ENCODE measurements at places on chromosomes 1 and 21. TPM values are rescaled to one million over a fixed set of nuclear protein-coding genes. Genes with fewer than 3 reads are reported as not detected.

GRCh38 chr1:237910834-237911233 is 20.1 kb upstream of the ZP4 start:
- DNase-seq, result no peak

GRCh38 chr1:175540896-175541645 is 202.3 kb downstream of the TNR start:
- DNase-seq, result no peak

DNA sequence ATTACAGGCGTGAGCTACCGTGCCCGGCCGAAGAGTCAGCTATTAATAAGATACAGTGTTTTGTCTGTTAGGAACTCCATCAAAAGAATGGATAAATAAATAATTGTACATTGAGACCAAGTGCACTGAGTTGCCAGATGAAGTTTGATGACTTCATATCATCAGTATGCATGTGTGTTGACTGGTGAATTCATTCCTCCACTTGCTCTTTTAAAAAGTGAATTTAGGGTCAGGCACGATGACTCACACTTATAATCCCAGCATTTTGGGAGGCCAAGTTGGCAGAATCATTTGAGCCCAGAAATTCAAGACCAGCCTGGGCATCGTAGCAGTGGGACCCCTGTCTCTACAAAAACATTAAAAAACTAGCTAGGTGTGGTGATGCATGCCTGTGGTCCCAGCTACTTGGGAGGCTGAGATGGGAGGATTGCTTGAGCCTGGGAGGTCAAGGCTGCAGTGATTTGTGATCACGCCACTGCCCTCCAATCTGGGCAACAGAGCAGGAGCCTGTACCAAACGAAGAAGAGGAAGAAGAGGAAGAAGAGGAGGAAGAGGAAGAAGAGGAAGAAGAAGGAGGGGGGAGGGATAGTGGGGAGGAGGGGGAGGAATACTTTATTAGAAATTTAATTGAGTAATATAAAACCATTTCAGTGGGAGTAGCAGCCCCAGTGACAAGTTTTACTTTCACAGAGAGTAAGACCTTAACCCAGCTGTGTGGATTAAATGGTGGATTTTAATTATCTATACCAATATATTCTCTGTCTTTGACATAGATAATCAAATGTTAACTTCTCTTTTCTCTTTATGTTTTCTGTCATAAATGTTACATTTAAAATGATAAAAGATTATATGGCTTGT is 74.9 kb downstream of the CCDC18 start:
- DNase-seq, result peak; percentile 20

DNA sequence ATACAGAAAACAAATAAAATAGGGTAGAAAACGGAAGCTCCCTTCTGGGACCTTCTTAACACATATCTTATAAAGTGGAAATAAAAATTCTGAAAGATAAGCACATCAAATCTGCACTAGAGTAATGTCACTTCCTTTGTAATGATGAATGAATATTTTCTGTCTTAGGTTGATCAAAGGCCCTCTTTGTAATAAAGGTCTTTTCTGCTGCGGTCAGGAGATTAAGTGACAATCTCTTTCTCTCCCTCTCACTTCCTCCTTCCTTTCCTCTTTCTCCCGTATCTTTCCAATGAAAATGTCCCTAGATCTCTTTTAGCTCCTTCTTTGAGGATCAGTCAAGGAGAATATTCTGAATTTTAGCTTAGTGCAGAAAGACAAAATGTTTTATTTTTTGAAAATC is 33.8 kb downstream of the TMCO1 start:
- DNase-seq, result no peak

DNA sequence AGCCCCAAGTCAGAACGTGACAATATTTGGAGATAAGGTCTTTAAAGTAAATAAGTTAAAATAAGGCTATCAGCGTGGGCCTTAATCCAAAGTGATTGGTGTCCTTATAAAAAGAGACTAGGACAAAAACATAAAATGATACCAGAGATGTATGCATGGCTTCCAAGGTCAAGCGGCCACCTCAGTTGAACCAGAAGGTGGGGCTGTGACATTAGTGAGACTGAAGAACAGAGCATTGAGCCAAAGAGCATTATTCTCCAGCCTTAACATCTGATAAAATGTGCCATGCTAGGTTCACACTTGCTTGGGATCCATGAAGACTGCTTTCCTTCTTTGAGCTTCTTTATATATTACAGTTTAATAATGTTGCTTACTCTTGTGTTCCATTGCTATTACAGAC is 554.6 kb downstream of the PLA2G4A start:
- DNase-seq, result no peak

DNA sequence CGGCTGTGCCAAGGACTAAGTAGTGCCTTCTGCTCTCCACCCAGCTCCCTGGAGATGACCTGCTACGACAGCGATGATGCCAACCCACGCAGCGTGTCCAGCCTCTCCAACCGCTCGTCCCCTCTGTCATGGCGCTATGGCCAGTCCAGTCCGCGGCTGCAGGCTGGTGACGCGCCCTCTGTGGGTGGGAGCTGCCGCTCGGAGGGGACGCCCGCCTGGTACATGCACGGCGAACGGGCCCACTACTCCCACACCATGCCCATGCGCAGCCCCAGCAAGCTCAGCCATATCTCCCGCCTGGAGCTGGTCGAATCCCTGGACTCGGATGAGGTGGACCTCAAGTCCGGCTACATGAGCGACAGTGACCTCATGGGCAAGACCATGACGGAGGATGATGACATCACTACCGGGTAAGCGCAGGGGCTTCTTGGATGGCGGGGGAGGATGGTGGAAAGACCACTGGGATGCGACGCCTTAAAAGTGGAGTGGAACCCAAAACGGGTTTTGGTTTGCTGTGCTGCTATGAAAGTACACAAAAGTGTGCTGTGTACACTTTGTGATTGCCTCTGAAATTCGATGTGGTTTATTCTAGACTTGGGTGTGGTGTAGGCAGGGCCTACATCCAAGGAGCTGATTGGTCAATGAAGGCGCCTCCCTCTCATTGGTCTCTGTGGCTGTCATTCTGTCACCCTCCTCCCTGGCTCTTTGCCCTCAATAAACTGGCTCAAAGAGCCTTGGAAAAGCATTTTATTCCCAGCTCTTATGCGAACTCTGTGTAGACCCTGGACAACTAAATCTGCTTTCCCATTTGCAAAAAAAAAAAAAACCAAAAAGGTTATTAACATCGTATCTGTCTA is 110.4 kb upstream of the IPO9 start:
- no peak for DNase-seq

DNA sequence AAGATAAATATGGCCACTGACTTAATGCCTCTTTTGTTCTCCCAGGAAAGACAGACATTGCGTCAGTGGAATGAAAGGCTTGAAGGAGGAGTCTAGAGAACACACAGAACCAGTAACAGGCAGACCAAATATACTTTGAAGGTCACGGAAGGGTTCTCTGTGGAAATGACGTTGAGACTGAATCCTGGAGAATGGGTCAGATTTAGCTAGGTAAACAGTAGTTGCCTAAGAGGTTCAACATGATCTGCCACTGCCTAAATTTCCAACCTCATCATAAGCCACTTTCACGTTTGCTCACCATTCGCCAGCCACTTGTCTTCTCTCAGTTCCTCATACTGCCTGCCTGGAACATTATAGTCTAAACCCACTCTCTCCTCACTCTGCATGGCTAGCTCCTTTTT is 20.5 kb downstream of the PLA2G4A start:
- no peak for DNase-seq

GRCh38 chr1:82786883-82787282 is 986.1 kb downstream of the ADGRL2 start:
- no peak for DNase-seq

GRCh38 chr1:212512816-212513559 is 80.3 kb downstream of the NENF start:
- peak; percentile 26 for DNase-seq

- DNase-seq, result no peak
Measured at GRCh38 chr1:73711089-73711488, 486.9 kb downstream of the LRRIQ3 start.

- no peak for DNase-seq
Measured at GRCh38 chr1:240555524-240555923, 56.4 kb downstream of the GREM2 start.

GRCh38 chr1:33443705-33444180 is 12.8 kb upstream of the PHC2 start:
- DNase-seq, result peak; percentile 46

DNA sequence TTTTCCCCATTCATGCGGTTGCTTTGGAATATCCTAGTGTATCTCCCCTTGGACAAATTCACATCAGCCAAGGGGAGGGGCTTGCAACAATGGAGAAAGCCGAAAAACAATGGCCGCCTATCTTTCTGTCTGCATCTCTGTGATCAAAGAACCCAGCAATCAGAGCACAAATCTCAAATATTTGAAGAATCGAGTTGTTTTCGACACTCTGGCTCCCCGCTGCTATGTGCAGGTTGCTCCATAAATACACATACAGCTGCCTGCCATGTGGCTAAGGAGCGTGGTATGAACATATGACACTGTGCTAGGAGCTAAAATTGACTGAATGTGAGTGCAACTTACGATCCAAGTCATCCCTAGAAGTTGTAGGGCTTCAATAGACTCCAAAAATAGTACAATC is 8.5 kb downstream of the CFHR4 start:
- no peak for DNase-seq

DNA sequence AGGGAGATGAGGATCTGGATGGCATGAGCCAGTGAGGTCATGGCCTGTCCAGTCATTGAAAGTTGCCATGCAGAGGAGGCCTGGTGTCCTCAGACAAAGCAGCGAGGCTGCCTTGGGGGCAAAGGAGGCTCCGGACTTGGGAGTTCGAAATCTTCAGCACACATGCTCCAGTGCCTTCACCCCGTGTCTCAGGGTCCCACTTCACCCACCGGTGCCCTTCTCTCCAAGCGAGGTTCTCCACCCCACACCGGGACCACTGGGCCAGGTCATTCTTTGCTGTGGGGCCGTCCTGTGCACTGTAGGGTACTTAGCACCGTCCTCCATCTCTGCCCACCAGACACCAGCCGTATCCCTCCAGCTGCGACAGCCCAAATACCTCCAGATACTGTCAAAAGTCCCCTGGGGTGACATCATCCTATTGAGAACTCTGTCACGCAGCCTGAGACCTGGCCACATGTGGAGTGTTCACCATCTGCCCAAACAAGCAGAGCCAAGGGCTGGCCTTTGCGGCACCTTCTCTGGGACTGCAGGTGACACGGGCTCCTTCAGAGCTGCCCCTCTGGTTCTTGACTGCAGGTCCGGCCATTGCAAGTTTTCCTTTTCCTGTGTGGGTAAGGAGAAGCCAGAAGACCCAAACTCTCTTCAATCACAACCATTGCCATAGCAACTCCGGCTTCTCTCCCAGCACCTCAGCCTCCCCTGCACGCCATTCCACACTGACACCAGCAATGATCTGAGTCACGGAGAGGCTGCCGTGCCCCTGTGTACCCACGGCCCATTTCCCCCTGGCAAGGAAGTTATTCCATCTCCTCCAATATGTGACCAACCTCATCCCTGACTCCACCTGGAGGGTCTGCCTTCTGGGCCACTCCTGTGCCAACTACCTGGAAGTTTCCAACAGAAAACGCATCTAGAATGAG is 20.4 kb upstream of the PDE9A start:
- no peak for DNase-seq

Gene ARID1A
- total RNA-seq, result 7.8 TPM

Gene OR2L2
- total RNA-seq, result not detected

Gene PDZK1
- total RNA-seq, result not detected

Data from lung microvascular endothelial cell (primary cell).